ENCODE measurements at places on chromosomes 7 and 10.

DNA sequence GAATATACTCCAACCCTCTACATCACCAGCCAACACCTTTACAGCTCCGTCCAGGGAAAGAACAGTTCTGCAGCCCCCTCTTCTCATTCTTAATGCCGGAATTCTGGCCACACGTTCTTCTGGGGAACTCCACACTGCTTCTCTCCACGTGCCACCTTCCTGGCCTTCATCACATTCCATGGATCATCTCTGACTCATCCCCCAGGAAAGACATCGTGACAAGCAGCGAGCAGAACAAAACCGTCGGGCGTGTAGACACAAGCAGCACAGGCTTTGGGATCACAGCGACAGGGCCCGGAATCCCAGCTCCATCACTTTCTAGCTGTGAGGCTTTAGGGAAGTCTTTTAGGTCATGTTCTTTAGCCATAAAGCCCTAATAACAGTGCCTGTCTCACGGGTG lies 590.3 kb upstream of the FOXK1 start:
- DNase-seq = no peak

DNA sequence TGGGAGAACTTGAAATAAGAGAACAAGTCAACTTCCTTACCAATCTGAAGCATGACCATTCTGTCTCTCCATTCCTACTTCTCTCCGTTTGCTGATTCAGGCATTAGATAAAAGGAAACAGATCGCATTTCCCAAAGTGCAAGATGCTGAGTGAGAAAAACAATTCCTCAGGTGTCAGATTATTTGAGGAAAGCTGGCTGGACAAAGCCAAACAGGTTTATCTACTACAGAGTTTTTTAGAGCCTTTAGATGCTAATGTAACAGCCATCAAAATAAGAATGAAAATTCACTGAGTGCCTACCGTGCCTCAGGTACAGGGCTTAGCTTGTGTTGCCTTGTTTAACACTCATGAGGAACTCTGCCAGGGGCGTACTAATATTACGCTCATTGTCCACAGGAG lies 135.9 kb upstream of the MBL2 start:
- no peak for DNase-seq

DNA sequence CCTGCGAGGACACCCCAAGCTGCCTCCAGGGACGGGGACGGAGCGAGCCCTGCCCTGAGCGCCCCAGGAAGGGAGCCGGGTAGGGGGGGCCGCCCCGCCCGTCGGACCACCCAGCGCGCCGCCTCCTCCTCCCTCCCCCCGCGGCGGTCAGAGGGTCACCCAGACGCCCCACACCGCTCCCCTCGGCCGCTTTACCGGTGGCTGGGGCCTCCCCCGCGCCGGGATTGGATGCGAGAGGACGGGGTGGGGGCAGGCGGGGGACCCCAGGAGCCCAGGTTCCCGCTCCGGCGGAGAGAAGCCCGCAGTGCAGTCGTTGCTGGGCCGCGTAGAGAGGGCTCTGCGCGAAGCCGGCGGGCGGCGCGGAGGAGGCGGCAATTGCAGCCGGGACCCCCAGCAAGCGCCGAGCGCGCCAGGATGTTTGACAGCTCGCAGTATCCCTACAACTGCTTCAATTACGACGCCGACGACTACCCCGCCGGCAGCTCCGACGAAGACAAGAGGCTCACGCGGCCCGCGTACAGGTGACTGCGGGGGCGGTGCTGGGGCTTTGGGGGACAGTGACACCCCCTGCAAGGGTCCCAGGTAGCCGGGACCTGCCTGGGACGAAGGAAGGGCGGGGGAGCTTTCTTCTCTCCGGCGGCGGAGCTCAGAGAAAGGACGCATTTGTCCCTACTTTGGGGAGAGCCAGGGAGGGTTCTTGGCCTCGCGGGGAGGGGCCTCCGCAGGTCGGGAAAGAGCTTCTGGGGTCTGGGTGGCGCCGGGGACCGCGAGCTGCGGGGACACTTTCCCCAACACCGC lies at the start of gene FOXL3:
FOXL3 (plus strand) TSS at position 415 of the 798 bp plus-strand sequence; CDS start at position 415, 0 bp downstream.
- DNase-seq = no peak

GRCh38 chr7:128105228-128106022 lies 74.2 kb upstream of the LRRC4 start:
- no peak for DNase-seq

GRCh38 chr10:104842704-104843103 lies 201.6 kb downstream of the SORCS3 start:
- DNase-seq = no peak

DNA sequence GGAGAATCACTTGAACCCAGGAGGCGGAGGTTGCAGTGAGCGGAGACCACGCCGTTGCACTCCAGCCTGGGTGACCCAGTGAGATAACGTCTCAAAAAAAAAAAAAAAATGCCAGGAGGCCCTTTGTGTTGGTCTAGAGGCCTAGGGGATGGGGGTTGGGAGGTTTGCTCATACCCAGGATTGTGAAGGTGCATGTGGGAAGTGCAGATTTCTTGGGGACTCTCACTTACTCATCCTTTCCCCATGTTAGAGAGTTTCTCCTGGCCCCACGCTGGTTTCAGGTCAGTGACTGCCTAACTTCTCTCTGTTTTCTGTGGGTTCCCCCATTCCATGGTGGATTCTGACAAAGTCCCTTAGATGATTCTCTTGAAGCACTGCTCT lies 471.5 kb upstream of the CNTNAP2 start:
- DNase-seq = no peak

GRCh38 chr7:1062296-1063294 lies 18.2 kb downstream of the GPR146 start:
- no peak for DNase-seq

- no peak for DNase-seq
These were observed 44.9 kb downstream of the MINDY3 start for GRCh38 chr10:15815242-15815885.

DNA sequence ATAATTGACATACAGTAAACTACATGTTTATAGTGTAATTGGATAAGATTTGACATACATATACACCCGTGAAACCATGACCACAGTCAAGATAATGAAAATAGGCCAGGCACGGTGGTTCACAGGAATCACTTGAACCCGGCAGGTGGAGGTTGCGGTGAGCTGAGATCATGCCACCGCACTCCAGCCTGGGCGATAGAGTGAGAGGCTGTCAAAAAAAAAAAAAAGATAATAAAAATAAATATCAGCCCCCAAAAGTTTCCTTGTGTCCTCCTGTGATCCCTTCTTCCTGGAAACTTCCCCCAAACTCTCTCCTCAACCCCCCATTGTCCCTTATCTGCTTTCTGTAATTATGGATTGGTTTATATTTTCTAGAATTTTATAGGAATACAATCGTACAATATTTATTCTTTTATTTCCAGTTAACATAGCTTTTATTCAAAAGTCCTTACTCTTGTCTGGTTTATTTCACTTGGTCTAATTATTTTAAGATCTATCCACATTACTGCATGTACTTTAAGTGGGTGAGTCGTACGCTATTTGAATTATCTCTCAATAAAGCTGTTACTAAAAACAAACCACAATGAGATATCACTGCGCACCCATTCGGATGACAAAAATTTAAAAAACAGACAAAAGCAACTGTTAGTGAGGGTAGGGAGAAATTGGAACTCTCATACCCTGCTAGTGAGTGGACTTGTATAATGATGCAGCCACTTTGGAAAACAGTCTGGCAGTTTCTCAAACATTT lies 30.1 kb upstream of the TNPO3 start:
- DNase-seq = no peak

DNA sequence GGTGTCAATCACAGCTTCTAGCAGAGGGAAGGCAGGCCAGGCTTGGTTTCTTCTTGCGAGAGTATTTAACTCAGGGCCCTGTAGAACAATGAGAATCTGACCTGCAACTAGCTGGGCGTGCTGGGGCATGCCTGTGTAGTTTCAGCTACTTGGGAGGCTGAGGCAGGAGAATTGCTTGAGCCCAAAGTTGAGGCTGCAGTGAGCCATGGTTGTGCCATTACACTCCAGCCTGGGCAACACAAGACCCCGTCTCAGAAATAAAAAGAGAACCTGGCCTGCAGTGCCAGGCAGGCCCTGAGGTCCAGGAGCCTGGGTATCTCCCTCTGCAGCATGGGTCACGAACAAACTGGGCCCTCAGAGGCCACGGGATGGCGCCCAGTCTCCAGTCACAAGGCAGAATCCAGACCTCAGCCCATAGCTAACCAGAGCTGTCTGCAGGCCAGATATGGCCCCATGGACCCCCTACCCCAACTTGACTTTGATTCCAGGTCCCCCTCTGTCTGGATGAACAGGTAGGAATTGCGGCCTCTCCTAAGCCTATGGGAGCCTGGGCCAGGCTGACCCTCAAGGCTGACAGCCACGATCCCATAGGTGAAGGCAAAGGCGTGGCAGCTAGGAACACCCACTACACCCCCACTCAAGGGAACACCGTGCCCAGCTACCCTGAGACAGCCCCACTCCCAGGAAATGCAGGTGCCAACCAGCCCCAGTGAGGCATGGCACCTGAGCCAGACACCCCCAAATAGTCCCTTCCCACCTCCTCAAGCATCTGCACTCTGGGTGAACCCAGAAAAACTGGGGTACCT lies 102.7 kb upstream of the TNRC18 start:
- no peak for DNase-seq

All from stromal cell of bone marrow (primary cell).